ENCODE measurements at places on chromosomes 13 and 19.

DNA sequence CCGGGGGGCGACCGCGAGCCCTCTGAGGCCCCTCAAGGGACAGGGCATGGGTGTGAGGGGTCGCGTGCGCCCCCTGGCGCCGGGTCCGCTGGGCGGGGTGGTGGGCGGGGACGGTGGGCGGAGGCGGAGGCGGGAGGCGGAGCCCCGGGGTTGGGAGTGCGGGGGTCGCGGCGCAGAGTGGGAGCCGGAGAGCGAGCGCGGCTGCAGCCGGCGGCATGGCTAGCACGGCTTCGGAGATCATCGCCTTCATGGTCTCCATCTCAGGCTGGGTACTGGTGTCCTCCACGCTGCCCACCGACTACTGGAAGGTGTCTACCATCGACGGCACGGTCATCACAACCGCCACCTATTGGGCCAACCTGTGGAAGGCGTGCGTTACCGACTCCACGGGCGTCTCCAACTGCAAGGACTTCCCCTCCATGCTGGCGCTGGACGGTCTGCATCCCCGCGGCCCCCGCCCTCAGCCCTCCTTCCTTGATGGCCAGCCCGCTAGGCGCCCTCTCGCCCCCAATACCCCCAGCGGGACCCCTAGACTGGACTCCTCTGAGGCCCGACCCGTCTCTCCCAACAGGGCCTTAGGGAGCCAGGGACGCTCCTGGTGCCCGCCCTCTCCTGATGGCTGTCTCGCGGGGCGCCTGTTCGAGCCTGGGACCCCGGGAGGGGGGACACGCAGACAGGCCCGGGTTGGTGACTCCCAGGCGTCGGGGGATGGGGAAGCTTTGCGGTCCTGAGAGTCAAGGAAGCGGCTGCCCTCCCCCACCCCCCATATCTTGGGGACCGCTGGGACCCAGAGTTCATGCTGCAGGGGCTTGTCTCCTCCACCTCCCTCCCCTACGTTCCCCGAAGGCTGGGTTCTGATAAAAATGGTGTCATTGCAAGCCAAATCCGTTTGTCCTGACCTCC, at the start of gene CLDN10:
CLDN10 (plus strand) TSS at position 182 of the 903 bp plus-strand sequence; CDS start at position 216, 34 bp downstream.
- DNase-seq, result no peak

GRCh38 chr13:22883262-22883840, 297.4 kb upstream of the SGCG start:
- DNase-seq, result no peak

DNA sequence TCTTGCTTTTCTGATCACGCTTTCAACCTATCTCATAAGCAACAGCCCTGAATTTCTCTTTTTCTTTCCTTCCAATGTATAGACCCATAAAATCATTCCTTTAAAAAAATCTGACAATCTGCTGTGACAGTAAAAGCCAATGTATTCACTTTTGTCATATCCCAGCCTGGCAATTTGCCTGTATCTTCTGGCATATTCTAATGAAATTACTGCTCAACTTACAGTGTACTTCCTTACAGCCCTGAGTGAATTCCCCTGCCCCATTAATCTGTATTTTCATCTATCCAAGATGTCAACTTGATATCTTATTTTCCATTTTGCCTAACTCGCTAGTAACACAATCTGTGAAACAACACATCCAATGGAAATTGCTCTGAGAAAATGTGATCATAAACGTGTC, 18.0 kb upstream of the SERP2 start:
- peak; percentile 41 for DNase-seq

GRCh38 chr13:21218351-21219035, 42.0 kb downstream of the MRPL57 start:
- no peak for DNase-seq

DNA sequence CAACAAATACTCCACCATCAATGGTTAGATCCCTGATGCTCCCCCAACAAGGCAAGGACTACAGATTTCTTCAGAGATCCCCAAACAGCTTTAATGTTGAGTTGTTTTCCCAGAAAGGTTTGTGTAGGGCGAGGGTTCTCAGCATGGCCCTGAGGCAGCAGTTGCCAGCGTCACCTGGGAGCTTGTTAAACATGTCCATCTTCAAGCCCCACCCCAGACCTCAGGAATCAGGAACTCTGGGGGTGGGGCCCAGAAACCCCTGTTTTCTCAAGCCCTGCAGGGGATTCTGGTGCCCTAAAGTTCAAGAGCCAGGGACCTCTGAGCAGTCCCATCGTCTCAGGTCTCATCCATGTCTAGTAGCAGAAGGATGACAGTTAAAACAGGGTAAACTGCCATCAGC, 9.6 kb downstream of the EFNB2 start:
- DNase-seq, result no peak

GRCh38 chr13:95023405-95023804, 277.8 kb downstream of the ABCC4 start:
- no peak for DNase-seq

- no peak for DNase-seq
Observed at GRCh38 chr19:1069009-1069779, 2.2 kb downstream of the ARHGAP45 start.

DNA sequence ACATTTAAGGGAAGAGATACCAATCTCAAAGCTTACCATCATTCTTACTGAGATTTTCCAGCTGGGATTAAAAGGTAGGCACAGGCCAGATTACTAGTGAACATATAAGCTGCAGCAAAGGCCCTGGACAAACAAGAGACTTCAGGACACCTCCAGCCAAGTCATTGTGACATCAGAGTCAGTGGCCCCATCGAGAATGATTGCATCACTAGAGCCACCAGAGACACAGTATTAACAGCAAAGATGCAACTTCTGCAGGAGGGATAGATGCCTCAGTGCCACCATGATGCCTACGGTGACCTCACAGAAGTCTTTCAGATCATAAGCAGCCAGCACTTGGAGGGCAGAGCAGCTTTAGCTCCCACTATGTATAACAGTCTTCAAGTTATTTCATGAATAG, 8.6 kb downstream of the RUBCNL start:
- no peak for DNase-seq

DNA sequence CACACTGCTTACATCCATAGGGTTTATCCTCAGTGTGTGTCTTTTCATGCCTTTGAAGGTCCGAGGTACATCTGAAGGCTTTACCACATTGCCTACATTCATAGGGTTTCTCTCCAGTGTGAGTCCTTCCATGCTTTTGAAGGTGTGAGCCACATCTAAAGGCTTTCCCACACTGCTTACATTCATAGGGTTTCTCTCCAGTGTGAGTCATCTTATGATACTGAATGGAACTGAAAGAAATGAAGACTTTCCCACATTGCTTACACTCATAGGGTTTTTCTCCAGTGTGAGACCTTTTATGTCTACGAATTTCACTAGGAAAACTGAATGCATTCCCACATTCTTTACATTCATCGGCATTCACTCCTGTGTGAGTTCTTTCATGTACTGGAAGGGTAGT, 7.1 kb downstream of the ZNF20 start:
- DNase-seq, result no peak

DNA sequence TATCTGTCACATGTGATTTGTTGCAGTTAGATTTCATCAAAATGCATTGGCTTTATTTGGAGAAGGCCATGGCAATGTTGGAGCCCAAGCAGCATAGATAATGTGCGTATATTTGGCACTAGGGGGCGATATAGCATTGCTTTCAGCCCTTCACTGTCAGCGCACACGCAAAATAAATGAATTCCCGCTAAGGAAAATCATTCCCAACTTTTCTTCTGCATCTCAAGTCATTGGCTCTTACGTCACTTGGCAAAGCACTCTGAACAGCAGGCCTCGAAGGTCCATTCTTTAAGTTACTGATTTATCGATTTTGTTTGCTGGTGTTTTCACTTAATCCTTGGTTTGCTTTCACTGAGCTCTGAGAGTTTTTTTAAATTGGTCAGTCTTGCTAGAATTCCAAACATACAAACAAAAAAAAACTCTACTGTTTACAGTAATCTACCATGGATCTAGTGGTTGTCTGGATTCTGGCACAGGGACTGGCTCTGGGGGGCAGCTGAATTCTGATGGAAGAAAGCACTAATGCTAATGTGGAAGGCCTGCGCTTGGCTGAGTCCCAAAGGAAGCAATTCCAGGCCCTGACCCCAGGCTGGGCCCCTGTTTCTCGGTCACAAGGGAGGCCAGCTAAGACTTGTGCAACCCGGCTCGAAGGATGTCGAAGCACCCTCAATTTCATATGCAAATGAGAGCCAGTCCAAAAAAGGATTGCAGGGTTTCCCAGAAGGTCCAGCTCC, 97.7 kb upstream of the IPO5 start:
- peak; percentile 97 for DNase-seq

DNA sequence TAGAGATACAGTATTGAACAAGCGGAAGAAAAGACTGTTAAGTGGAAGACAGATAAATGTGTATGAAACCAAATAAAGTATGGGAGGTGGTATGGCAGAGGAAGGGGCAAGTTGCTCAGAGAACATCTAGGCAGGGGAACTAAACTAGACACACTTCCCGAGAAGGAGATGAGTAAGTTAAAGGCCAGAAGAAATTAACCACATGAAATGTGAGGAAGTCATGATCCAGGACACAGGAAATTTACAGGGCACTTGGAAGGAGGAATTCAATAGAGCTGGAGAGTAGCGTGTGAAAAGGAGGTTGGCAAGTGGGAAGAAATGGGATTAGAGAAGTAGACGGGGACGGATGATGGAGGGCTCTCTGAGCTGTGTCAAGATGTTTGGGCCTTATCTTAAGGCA, 208.8 kb downstream of the COG6 start:
- no peak for DNase-seq

DNA sequence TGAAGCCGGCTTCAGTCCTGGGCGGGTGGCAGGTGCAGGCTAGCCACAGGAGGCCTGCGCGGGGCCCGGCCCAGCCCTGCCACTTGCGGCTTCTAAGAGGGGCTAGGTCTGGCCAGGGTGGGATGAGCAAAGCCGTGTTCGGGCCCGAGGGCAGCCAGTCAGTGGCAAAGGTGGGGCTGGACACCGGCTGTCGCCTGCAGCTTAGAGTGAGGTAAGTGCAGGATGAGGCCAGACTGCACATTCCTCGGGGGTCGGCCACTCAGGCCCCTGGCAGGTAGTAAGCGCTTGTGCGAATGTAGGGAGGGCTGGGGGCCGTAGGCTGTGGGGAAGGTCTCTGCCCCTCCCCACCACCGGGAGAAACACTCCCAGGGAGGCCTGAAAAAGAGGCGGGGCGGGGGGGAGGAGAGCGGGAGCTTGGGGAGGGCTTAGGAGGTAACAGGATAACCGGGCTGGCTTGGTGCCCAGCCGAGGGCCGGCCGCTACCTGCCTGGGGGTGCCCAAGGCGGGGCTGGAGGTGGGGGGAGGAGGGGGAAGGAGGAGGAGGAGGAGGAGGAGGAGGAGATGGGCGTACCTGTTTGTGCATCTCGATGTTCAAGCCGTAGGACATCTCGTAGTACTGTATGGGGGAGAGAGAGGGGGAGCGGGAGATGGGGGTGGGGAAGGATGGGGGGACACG, 6.4 kb downstream of the TLE5 start:
- DNase-seq, result no peak

- DNase-seq, result no peak
Observed at GRCh38 chr19:55389386-55390317, 3.9 kb downstream of the RPL28 start.

DNA sequence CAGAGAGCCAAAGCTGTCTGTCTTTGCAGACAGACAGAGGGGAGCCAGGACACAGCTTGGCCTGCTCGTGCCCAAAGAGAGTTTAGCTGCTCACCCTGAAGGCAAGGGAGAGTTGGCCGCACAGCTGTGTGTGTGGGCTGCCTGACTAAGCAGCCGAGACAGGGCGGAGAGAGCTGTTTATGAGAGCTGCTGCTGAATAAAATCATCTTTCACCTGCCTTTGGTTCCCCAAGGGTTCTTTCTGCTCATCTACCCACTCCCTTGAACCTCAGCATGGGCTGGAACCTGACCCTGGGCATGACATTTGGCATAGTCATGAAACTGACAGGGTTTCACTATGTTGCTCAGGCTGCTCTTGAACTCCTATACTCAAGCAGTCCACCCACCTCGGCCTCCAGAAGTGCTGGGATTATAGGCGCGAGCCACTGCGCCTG, 98.2 kb downstream of the RBM26 start:
- no peak for DNase-seq

GRCh38 chr13:21436582-21436981, 22.5 kb downstream of the ZDHHC20 start:
- DNase-seq, result no peak

DNA sequence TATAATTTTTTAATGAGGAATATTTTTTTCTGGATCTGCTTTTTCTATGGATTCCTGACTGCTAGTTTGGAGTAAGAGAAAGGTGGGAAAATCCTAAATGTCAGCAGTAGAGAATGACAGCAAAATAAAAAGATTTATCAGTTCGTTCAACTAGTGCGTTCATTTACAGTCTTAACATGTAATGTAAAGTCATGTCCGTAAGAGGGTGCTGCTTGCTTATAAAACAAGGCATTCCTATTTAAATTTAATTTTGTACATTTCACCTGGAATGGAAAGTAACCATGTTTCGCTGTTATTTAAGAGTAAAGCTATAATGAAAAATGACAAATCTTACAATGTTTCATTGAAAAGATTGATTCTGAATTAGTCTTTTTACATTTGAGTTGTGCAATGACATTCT, 76.6 kb downstream of the ZMYM2 start:
- DNase-seq, result no peak
